ENCODE measurements at places on chromosomes 2 and 18.

DNA sequence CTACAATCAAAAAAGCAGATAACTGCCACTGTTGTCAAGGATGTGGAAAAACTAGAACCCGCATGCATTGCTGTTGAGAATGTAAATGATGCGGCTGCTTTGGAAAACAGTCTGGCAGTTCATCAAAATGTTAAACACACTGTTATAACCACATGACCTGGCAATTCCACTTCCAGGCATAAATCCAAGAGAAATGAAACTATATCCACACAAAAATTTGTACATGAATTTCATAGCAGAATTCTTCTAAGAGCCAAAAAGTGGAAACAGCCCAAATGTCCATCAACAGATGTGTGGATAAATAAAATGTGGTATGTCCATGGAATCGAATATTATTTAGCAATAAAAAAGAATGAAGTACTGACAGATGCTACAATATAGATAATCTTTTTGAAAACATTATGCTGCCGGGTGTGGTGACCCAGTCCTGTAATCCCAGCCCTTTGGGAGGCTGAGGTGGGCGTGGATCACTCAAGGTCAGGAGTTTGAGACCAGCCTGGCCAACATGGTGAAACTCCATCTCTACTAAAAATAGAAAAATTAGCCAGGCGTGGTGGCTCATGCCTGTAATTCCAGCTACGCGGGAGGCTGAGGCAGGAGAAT, 32.0 kb downstream of the ERCC3 start:
- no peak for DNase-seq

- no peak for DNase-seq
Measured at GRCh38 chr2:150166313-150167051, 321.0 kb downstream of the RND3 start.

- DNase-seq = no peak
Measured at GRCh38 chr2:12555012-12555645, 161.6 kb upstream of the TRIB2 start.

- DNase-seq = no peak
Measured at GRCh38 chr2:70305531-70305930, 3.7 kb upstream of the FAM136A start.

DNA sequence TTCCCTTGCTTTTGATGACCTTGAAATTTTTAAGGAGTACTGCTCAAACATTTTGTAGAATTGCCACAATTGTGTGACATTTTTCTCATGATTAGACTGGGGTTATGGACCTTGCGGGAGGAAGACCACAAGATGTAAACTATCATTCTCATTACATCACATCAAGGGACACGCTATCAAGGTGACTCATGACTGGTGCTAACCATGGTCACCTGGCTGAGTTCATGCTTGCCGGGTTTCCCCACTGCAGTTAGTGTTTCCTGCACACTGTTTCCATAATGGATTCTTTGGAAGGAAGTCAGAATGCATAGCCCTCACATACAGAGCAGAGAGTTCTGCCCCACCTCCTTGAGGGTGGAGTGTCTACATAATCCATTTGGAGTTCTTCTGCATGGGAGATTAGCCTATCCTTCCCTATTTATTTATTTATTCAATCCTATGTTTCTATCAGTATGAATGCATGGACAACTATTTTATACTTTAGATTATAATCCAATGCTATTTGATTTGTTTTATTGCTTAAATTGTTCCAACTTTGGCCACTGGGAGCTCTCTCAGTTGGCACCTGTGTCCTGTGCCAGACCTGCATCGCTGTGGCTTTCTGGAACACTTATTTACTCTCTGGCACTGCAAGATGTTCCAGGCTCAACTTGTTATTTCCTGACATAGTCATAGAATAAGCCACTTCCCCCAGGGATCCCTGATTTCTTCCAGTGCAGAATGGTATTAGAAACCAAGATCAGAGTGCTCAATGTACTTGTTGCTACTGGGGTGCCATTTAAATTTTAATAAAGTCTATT, 6.0 kb downstream of the MC2R start:
- no peak for DNase-seq

DNA sequence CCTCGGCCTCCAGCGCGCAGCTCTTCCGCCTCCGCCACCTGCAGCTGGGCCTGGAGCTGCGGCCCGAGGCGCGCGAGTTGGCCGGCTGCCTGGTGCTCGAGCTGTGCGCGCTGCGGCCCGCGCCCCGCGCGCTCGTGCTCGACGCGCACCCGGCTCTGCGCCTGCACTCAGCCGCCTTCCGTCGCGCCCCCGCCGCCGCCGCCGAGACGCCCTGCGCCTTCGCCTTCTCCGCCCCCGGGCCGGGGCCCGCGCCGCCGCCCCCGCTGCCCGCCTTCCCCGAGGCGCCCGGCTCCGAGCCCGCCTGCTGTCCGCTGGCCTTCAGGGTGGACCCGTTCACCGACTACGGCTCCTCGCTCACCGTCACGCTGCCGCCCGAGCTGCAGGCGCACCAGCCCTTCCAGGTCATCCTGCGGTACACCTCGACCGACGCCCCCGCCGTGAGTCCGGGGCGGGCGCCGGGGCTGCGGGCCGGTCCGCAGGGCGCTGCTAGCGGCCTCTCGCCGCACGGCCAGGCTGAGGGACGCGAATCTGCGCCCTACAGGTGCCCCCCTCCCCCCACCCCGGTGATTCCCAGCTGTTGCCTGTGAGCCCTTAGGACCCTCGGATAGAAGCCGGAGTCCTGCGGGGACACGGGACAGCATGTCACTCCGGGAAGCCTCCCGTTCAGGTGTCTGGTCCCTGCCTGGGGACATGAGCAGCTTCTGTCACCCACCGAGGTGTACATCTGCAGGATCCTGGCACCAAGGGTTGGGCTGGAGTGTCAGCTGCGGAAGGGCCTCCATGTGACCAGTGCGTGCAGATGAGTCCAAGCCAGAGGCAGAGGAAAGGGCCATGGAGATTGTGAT, 616 bp downstream of the RNPEPL1 start:
- DNase-seq = peak; percentile 87
